Stimulated activated CD4-positive, alpha-beta T cell treated with anti-CD3 and anti-CD28 coated beads, TNF-alpha, amount 100 ng/mL, for 4 hours (primary cell): ENCODE measurements at places on chromosomes 11 and 22.

- DNase-seq, result no peak
Measured at GRCh38 chr22:33922349-33922681, 2.0 kb upstream of the LARGE1 start.

DNA sequence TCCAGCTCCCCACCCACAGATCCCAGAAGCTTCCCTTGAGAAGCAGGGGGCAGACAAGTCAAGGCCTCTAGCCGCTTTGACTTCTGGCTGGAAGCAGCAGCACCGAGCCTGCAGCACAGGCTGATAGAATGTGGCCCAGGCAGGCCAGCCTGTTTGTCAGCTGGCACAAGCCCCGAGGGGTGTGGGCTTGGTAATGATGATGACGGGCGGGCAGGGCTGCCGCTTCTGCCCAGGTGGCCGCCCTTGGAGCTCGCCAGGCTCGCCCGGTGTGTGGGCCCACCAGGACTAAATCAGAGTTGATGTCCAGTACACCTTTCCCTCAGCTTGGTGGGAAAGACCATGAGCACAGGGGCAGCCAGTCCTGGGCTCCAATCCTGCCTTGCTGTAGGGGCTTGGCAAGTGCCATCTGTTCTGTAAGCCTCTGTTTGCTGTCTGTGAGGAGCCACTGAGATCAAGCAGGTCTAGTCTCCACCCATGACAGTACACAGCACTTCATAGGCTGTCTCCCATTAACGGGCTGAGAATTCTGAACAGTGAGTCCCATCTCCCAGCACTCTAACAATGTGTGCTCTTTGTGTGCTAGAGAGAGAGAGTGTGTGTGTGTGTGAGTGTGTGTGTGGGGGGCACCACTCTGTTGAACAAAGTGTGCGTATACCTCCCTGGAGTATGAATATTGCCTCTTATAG, 26.8 kb downstream of the MICAL2 start:
- DNase-seq, result no peak

GRCh38 chr22:36671404-36671803, 32.1 kb downstream of the CACNG2 start:
- no peak for DNase-seq

- DNase-seq, result no peak
Measured at GRCh38 chr11:5663511-5663910, 21.4 kb downstream of the TRIM5 start.

DNA sequence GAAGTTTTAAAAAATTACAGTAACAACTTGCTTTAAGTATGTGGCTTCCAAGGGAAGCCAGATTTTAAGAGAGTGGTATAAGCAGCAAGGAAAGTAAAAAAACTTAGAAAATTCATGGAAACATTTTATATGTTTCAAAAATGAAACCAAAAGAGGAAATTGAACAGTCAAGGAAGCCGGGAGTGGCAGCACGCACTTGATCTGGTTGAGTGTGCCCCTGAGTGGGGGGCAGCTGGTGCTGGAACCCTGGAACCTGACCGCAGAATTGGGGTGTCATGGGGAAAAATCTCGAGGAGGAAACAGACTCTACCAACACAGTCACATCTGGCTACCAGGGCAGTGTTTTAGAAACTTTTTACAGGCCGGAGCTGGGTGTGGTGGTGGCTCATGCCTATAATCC, 14.0 kb downstream of the MICALL1 start:
- no peak for DNase-seq

GRCh38 chr11:107819361-107820014, 39.1 kb downstream of the SLC35F2 start:
- no peak for DNase-seq

- no peak for DNase-seq
Measured at GRCh38 chr11:12981676-12982522, 27.2 kb upstream of the RASSF10 start.
